Epithelial cell of alveolus of lung (primary cell): ENCODE measurements at places on chromosomes 5 and 9. TPM values are rescaled to one million over a fixed set of nuclear protein-coding genes. Genes with fewer than 3 reads are reported as not detected.

Gene RBM22
- 33.2 and 38.2 TPM in 2 replicates for total RNA-seq

Gene SEMA5A
- 20.8 and 21.3 TPM in 2 replicates for total RNA-seq

Gene OBP2B
- not detected in 2 replicates for total RNA-seq

Gene SLC34A3
- total RNA-seq = not detected in 2 replicates

Gene STK32A
- total RNA-seq = 0.24 and 0.26 TPM in 2 replicates

Gene HMMR
- total RNA-seq = 15.6 and 29.5 TPM in 2 replicates

Gene TMEM174
- total RNA-seq = not detected in 2 replicates

Gene GRIN3A
- not detected in 2 replicates for total RNA-seq

Gene EQTN
- not detected in 2 replicates for total RNA-seq

Gene CDO1
- 7.1 and 13.0 TPM in 2 replicates for total RNA-seq

Gene PLEKHG4B
- total RNA-seq = 0.39 TPM in 1 of 2 replicates, not detected in the other

Gene PFN3
- total RNA-seq = not detected in 2 replicates
